ENCODE measurements at places on chromosomes 6 and 20. TPM values are rescaled to one million over a fixed set of nuclear protein-coding genes. Genes with fewer than 3 reads are reported as not detected.

GRCh38 chr6:18269253-18269652 lies 4.9 kb upstream of the DEK start:
- DNase-seq: no peak

Gene LY6G6D
- total RNA-seq: not detected

Gene PPIL6
- total RNA-seq: 0.37 TPM

DNA sequence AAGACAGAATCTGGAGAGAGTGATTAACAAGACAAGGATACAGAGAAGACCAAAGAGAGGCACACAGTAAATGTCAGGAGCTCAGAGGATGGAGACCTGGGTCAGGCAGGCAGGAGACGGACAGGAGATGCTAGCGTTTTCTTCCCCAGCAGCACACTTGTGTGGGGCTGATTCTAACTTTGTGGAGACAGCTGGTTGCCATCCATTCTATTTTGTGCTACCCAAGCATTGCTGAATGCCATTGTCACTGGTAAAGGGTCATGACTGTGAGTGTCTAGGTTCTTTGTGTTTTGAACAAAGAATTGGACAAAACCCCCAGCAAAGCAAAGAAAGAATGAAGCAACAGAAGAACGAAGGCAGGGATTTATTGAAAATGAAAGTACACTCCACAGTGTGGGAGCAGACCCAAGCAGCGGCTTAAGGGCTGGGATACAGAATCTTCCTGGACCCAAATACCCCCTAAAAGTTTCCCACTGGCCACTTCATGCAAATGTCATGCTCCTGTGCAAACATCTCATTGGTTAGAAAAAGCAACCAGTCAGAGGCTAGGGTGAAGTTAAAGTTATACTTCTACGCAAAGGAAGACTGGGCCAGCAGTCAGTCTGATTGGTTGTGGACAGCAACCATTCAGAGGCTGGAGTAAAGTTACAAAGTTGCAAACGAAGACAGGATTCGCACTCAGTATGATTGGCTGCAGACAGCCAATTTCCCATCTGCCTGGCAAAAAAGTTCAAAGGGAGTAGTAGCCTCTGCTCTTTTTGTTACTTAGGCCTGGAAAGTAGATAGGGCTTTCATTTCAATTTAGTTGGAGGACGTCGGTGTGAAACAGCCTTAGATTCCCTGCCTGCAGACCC lies 17.5 kb downstream of the PTK7 start:
- DNase-seq: no peak

DNA sequence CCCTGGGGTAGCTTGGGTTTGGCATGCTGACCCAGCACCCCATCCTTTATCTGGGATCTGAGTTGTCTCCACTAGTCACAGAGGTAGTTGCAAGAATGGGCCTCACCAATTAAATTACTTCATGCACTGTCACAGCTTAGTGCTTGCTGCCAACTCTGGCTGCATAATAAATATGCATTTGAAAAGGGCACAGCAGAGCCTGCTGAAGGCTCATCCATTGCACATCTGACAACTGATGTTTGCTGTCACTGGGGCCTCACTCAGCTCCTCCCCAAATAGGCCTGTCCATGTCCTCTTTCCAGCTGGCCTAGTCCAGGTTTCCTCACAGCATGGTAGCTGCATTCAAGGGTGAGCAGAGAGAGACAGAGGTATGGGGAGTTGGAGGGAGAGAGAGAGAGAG lies 13.3 kb upstream of the NXT1 start:
- DNase-seq: no peak

Gene VGLL2
- total RNA-seq: not detected

Measured in GM12878 (cell line).